ENCODE measurements at places on chromosomes 12 and 14.

GRCh38 chr12:32809846-32810245, 54.1 kb upstream of the YARS2 start:
- DNase-seq: no peak

- no peak for DNase-seq
Measured at GRCh38 chr12:110857528-110857927, 10.7 kb downstream of the CCDC63 start.

DNA sequence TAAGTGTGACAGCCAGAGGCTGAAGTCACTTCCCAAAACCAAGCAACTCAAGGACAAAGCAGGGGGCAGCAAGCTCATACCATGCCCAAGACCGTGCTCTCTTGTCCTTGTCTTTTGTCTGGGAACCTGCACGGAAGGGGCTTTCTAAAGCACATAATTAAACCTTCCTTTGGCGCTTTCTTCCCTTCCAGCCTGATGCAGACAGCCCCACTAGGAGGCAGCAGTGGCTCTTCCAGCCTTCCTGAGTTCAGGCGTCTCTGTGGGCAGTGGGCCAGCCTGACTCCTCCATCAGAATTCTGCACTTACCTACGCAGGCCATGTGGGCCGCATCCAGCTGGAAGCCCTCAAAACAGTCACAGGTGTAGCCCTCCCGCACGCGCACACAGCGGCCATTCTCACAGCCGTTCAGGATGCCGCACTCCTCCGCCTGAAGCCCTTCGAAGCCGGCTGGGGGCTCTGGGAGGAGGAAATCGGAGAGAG, 7.6 kb downstream of the ISCA2 start:
- DNase-seq: no peak

DNA sequence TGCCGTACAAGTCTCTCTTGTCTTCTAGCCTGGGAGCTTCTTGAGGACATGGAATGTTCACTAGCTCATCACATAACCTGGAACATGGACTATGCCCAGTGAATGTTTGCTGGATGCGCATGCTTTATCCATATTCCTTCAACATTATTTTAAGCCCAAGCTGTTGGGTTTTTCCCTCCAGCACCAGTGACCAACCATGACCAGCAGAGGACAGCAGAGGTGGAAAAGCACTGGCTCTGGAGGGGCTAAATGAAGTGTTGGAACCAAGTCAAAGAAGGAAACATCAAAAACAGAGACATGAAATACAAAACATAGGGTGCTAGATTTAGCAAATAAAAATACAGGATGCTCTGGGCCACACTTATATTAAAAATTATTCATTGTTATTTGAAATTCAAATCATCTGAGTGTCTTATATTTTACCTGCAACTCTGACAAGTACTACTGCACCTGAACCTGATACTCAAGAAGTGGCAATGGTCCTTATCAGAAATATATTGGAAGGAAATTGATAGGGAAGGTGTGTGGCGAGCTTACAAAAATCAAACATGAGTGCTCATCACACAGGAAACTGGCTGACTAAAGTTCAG, 23.1 kb upstream of the HELB start:
- DNase-seq: peak; percentile 64

DNA sequence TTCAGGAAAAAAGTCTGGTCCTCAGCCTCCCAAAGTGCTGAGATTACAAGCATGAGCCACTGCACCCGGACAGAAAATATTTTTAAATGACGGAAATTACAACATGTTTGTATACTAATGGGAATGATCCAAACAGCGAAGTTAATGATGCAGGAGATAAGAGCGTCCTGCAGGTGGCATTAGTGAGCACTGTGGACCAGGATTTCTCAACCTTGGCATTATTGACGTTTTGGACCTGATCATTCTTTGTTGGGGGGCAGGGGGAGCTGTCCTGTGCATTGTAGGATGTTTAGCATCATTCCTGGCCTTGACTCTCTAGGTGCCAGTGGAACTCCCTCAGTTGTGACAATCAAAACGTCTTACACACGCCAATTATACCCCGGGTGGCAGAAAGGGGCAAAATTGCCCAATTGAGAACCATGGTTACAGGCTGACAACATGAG, 34.1 kb downstream of the SCFD1 start:
- peak; percentile 42 for DNase-seq

GRCh38 chr14:81766321-81766915, 232.8 kb upstream of the SEL1L start:
- no peak for DNase-seq
